ENCODE measurements at places on chromosomes 5 and 9.

DNA sequence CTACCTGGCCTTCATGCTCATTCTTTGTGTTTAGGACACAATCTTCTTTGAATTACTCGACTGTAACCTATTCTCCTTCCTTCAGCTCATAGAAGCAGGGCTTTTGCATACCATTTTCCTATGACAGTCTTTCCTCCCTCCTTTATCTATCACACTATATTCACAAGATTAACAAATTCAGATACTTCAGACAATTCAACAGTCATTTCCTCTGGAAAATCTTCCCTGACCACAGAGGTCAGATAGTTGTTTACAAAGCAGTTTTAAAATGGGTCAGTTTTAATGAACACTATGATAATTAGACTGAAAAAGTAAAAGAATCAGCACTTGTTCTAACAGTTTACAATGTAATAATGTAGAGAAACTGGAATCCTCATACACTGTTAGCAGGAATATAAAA is 4.3 kb downstream of the CAAP1 start:
- DNase-seq = no peak

DNA sequence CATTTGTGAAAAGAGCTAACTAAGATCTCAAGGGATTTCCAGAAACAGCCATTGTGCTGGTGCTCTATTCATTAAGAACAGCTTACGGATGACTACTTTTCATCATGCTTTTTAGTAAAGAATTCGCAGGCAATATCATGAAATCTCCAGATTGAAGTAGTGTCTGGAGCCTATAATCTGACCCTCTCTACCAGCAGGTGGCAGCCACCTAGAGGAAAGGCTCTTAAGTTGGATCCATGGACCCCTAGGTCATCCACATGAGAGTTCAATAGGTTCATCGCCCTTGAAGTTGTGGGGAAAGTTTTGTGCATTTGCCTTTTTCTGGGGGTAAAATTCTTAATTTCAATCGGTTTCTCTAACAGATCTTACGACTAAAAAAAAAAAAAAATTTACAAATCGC is 82.3 kb downstream of the SLC1A3 start:
- no peak for DNase-seq

DNA sequence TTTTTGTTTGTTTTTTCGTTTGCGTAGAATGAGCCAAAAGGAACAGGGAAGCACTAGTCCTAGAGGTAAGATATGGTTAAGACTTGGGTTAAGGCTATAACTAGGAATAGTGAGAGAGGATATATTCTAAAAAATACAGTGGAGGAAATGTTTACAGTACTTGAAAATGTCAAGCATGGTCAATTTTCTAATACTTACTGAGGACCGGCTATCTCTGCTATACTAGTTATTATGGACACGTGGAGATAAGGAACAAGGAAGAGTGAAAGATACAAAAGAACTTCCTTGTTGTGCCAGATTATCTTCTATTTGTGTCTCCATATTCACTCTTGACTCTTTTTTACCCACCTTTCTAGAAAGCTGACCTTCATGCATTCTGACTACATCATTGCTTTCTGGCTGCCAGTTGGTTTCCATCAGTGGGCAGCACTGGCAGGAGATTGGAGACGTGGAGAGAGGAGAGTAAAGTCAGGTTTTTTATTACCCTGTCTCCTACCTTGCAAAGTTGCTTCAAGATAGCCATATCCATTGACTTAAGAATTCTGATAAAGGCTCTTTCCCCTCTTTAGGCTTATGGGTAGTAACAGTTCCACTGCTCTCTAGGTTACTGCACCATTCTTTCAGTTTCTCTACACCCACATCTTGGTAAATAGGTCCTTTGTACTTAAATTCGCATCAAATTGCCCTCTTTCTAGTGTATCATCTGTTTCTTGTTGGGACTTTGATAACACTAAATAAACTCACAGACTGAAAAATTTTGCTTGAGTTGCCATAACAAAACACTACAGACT is 9.0 kb upstream of the RFX3 start:
- DNase-seq = no peak

GRCh38 chr9:82167296-82167695 is 178.7 kb downstream of the SPATA31D1 start:
- DNase-seq = no peak

DNA sequence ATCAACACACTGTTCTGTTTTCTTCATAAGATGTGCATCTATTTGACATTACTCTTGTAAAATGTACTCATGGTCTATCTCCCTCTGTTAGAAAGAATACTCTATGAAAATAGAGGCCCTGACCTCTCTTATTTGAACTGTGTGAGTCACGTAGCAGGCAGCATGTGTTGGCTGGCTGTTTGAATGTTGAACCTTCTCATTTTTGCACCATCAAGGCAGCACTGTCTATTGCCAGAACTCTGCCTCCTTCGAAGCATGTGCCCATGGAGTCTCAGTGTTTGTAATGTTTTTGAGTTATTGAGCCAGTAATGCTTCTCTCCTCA is 144.4 kb downstream of the ALDH1A1 start:
- no peak for DNase-seq

- no peak for DNase-seq
Measured at GRCh38 chr5:126052791-126053190, 370.4 kb upstream of the GRAMD2B start.

GRCh38 chr5:112525217-112525616 is 106.1 kb upstream of the EPB41L4A start:
- DNase-seq = no peak

All from NCI-H2081 treated with DMSO at 0.1 percent for 48 hours (cell line).